Right renal pelvis (tissue), 4 donors: ENCODE measurements at places on chromosomes 4 and X. TPM values are rescaled to one million over a fixed set of nuclear protein-coding genes. Genes with fewer than 3 reads are reported as not detected.
A peak's percentile ranks its signal among the peaks of the same experiment; 100 is the strongest.

EDA gene
- 6.5 TPM for polyA plus RNA-seq

NALF2 gene
- polyA plus RNA-seq, result 0.83 TPM

CYBB gene
- 13.9 TPM for polyA plus RNA-seq

DNA sequence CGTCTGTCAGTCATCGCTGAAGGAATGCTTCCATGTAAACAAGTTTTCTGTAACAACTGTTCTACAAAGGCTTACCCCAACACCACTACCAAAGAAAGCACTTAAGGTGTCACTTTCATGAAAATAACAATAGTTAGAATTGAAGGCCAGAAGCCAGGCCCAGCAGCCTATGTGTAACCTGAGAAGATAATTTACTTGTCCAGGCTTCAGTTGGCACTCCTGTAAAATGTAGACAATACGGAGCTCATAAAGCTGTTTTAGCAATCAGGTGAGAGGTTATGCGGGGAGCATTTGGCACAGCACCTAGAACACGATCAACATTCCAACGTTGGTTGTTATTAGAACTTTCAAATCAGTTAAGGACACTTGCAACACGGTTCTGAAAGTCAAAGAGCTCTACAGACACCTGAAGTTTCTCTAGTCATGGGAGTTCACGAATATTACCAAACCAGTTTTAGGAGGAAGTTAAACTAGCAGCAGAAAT lies 15.7 kb downstream of the ADGRA3 start:
- DNase-seq, result no peak

- no peak for DNase-seq
Observed at GRCh38 chrX:75118296-75118695, 37.8 kb downstream of the ABCB7 start.

DNA sequence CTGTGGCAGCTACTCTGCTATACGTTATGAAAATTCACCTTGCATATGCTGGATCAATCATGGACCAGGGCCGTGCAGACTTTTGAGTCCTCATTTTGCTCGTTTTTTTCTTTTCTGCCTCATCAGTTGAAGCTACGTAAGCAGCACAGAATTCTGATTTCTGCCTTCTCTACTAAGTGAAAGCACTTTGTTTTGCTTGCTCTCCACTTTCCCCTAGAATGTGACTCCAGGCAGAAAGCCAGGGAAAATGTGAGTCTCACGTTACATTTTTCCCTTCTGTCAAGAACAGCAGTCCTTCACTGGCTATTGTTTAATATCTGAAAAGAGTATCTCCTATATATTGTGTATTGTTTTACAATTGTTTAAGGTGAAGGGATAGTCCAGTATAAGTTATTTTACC lies 1840.1 kb downstream of the PCDH7 start:
- peak; percentile 10 for DNase-seq

GRCh38 chr4:69210911-69211310 lies 3.6 kb downstream of the UGT2B11 start:
- DNase-seq, result no peak

DNA sequence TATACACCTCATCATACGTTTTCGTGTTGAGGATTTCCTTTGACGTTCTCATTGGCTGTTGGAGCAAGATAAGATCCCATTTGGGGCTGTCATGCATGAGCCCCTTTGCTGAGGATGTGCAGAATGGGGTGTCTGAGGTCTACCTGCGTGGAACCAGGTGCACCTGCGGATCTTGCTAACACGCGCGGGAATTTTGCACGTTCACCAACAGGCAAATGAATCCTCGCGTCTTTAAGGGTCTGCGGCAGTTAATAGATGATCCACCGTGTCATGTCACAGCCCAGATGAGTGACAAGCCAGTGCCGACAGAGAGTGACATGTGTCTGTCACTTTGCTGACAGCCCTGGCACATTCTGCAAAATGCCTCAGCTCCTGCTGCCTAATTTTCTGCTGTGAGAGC lies 56.3 kb upstream of the SHOX start:
- DNase-seq, result no peak

- DNase-seq, result peak; percentile 9
Observed at GRCh38 chrX:86507331-86507730, 359.1 kb downstream of the DACH2 start.

DNA sequence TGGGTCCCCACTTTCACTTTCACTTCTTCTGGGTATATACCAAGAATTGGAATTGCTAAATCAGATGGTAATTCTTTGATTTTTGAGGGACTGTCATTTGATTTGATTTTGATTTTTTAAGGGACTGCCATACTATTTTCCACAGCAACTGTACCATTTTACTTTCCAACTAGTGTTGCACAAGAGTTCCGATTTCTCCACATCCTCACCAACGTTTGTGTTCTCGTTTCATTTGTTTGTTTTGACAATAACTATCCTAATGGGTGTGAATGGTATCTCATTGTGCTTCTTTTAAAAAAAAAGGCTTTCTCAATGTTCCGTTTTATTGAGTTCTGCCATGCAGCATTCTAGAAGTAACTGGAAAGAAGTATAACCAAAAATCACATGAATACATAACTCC lies 62.6 kb downstream of the C4orf46 start:
- DNase-seq, result no peak

DNA sequence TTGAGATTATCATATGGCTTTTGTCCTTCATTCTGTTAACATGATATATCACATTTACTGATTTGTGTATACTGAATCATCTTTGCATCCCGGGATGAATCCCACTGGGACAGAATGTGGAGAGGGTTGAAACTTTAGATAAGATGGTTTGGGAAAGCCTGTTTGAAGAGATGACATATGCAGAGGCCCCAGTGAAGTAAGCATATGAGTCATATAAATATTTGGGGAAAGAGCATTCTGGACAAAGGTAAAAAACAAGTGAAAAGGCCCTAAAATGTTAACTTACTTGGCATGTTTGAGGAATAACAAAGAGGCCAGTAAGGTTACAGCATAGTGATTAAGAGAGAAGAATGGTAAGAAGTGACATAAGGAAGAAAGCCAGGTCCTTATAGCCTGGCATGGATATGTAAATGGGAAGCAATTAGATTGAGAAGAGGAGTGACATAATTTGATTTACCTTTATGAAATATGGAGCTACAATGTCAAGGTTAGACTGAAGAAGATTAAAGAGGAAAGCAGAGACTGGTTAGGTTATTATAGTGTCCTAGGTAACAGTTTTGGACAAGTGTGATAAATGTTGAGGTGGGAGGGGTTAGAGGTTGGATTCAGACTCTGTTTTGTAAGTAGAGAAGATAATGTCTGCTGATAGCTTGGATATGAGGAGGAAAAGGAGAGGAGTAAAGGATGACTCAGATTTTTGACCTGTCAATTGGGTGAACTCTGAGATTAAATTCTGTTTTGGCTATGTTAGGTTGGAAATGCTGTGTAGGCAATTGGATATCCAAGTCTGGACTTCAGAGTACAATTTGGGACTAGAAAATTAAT lies 54.6 kb upstream of the DRP2 start:
- no peak for DNase-seq

GRCh38 chr4:79207281-79207680 lies 118.6 kb downstream of the NAA11 start:
- DNase-seq, result no peak

KLB gene
- polyA plus RNA-seq, result 0.17 TPM

- DNase-seq, result no peak
Observed at GRCh38 chrX:148382983-148383382, 117.4 kb upstream of the AFF2 start.

- no peak for DNase-seq
Observed at GRCh38 chrX:85378461-85378860, 1.0 kb downstream of the POF1B start.

DNA sequence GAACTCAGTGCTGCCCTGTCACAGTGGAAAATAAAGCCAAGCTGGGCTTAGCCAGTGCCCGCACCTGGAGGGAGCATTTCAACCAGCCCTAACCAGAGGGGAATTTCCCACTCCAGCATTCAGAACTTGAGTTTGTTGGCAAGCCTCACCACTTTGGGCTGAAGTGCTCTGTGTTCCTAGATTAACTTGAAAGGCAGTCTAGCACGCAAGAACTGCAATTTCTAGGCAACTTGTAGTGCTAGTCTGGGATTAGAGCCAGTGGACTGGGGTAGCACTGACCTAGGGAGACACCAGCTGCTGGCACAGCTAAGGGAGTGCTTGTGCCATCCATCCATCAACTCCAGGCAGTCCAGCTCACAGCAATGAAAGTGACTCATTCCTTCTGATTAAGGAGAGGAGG lies 1060.6 kb upstream of the GRID2 start:
- DNase-seq, result no peak

DNA sequence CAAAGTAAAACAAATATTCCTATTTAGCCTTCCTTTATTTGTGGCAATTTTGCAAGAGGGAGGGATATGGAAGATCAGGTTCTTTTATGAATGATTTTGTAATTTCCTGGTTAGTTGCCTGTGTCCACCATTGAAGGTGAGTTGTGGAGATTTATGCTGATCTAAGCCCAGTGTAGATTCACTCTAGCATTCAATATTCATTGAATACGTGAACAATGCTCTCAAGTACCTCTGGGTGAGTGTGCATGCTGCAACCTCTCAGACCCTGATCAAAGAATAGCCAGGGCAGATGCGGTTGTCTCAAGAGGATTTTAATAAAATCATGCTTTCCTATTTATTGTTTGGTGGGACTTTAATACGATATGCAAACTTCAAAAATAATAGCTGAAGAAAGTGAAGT lies 628.4 kb downstream of the SPRY1 start:
- DNase-seq, result no peak

GRCh38 chrX:103839404-103839803 lies 7.3 kb upstream of the RAB9B start:
- no peak for DNase-seq

- no peak for DNase-seq
Observed at GRCh38 chrX:115134382-115134781, 54.8 kb upstream of the RBMXL3 start.

CENPVL1 gene
- 0.36 TPM for polyA plus RNA-seq

- DNase-seq, result no peak
Observed at GRCh38 chr4:184757810-184758209, 23.9 kb upstream of the CENPU start.

DNA sequence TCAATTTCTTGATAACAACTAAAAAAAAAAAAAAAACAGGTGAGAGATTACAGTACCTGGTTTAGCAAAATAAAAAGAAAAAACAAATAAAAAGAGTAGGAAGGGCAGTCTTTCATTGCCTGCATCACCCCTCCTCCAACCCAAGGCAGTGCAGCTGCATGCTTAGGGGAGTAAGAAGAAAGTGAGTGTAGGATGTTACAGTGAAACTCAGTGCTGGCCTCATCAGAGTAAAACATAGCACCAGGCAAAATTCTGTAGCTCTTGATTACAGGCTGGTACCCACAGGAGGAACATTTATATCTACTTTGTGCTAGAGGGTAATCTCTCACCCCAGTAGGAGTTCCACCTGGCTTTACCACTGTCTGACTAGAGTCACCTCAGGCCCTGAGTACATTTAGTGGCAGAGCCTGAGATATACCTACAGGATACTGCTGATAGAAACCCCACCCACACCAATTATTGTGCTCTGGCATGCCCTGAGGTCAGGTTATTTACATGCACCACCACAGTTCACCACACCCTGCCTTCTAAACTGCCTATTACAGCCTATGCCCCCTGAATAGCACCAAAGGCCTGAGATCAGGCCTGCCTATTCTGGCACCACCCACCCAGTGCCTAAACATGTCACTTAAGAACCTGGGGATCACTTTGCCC lies 241.6 kb downstream of the PAPSS1 start:
- DNase-seq, result no peak

- DNase-seq, result no peak
Observed at GRCh38 chr4:114864060-114864459, 249.4 kb downstream of the NDST4 start.

DNA sequence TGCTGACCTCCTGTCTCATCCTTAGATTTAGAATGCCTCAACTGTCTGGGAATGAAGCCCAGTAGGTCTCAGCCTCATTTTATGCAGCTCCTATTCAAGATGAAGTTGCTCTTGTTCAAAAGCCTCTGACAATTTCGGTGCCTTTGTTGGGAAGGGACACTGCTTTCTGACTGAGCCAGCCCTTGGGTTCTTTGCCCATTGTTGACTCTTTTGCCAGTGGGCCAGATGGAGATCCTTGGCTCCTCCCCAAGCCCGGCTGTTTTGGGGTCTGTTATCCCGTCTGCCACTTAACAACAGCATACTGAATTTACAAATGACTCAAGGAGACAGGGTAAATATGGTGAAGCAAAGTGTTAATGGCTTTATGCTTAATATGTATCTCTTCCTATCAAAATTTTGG lies 58.3 kb upstream of the PRKX start:
- DNase-seq, result no peak

DNA sequence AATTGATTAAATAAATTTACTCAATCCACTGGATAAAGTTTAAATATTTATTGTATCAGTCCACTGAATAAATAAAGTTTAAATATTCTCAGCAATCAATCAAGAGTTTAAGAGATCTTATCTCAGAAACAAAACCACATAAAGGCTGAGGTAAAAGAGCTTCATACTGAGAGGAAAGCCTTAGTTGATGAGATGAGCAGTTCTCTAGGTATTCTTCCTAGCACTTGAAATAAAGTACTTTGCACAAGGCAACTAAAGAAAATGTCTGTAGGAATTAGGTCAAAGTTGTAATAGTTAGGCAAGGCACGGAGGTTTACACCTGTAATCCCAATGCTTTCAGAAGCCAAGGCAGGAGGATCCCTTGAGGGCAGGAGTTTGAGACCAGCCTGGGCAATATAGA lies 63.5 kb downstream of the UCHL1 start:
- DNase-seq, result no peak

- DNase-seq, result no peak
Observed at GRCh38 chr4:185394568-185395237, 1.0 kb downstream of the LRP2BP start.

CCKAR gene
- polyA plus RNA-seq, result not detected

SLC34A2 gene
- polyA plus RNA-seq, result 27.4 TPM

DNA sequence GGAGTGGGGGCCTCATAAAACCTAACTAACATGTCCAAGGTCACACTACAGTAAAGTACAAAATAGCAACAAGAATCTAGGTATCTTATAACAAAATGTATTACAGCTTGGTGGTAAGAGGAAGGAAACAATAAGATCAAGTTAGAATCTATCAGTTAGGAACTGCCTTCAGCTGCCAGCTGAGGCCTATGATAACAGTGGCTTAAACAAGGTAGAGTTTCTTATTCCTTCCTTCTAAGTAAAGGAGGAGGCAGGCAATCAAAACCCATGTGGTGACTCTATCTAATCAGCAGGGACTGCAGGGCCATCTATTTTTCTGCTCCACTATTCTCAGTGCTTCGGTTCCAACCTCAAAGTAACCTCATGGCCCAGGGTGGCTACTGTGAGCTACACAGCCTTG lies 10.9 kb downstream of the SH3D19 start:
- DNase-seq, result no peak

- no peak for DNase-seq
Observed at GRCh38 chr4:172555725-172556124, 612.9 kb upstream of the GALNT7 start.
